ENCODE measurements at places on chromosomes 3 and 15.

- no peak for DNase-seq
Measured at GRCh38 chr15:32657198-32657883, 15.8 kb downstream of the SCG5 start.

DNA sequence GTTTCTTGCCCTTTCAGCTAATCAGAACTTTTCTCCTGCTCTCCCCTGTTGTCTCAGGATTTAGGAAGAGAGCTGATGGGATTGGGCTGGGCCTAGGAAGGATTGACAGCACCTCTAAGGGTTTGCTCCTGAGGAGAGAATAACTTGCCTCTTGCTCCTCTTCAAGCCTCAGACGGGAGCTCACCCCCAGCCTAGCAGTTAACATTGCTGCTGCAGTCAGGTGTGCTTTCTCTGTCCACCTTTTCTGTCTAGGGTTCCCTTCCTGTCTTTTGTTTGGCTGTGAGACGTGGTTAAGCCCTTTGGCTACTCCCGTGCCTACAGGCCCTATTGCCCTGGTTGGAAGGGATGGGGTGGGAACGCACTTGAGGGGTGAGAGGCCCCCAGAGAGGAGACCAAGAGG lies 20.1 kb downstream of the TMEM108 start:
- DNase-seq: no peak

DNA sequence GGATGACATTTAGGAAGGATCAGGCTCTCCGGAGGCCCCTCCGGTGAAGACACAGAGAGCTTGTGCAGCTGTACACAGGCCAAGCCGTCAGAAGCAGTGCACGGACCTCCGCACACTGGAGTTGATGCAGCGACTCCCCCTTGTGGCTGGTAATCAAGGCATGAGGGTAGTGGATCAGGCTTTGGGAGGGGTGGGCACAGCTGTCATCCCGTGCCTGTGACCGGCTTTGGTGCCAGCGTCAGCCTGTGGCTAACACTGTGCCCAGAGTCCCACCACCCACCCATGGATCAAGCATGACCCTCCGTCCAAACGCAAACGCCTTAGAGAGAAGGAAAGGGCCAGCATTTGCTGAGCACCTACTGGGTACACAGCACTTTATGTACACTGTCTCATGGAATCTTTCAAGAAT lies 8.2 kb upstream of the GRIP2 start:
- no peak for DNase-seq

- no peak for DNase-seq
Measured at GRCh38 chr15:47618241-47618640, 99.1 kb upstream of the SEMA6D start.

DNA sequence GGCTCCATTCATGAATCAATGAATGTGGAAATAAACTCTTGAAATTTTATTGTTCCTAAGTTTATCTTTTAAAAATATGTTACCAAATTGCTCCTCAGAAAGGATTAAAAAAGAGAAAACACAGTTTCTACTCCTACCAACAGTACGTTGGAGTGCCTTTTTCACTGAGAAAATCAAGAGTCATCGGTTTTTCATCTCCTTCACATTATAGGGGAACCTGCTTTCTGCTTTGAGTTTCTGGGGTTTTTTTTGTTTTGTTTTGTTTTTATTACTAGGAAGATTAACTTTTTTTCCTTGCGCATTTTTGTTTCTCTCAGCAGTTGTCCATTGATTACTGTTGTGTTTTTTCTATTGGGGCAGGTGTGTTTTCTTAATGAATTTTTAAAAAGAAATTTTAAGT lies 3.5 kb downstream of the ARL13B start:
- DNase-seq: no peak

- no peak for DNase-seq
Measured at GRCh38 chr3:127652246-127652995, 20.3 kb upstream of the ABTB1 start.

- DNase-seq: no peak
Measured at GRCh38 chr3:127062926-127063325, 80.0 kb downstream of the PLXNA1 start.

DNA sequence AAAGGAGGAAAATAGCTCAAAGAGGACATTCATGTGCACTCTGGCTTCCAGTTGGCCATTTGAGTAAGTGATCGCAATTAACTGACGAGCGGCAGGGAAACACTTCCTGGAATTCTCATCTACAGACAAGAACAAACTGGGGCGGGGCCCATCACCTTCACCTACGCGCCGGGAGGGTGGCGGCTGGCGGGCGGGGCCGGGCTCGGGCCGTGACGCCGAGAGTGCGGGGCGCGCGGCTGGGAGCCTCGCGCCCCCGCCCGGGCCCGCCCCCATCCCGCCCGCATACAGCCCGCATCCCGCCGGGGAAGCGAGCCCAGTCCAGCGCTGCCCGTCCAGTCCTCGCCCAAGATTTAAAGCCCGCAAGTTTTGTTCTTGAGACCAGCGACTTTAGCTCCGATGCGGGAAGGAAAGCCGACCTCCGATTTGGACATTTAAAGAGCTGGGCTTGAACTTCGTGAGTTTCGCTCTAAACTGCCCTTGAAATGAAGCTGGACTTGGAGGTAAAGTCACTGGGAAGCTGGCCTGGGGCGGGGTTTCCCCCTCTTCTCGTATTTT lies at the start of gene B3GNT5:
B3GNT5 (plus strand) TSS at position 281 of the 555 bp plus-strand sequence. CDS start 16,546 bp downstream, outside the sequence.
- DNase-seq: no peak

DNA sequence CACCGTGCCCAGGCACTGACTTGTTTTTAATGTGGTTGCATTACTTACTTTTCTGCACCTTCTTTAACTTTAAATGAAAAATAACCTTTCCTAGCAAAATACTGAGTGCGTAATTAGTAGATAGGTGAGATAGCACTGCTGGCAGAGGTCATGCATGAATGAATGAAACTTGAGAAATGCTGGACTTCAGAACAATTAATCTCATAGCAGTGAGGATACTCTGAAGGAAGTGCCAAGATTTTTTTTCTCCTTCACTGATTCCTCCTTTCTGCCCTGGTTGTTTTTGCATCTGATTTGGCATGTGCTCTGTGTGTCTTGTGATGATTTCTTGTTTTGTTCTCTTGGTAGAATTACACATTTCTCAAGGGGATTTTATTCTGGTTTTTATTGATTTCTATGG lies 378.9 kb downstream of the PTPRG start:
- no peak for DNase-seq

DNA sequence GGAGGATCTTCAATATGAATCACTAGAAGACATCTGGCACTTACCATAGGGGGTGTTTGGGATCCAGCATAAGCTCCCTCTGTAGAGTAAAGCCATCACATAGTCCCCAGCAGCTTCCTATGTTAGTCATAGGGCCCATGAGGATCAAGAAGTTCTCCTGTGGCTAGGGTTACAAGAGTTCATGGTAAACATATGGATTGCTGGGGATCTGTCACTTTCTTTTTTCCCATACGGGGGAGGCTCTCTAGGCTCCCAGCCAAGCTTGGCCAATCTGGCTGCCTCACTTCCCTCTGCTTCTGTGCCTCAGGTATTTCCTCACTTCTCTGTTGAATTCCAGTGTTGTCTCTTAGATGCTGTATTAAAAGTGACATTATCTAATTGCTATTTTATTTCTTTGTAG lies 597.9 kb downstream of the PDCD6IP start:
- no peak for DNase-seq

DNA sequence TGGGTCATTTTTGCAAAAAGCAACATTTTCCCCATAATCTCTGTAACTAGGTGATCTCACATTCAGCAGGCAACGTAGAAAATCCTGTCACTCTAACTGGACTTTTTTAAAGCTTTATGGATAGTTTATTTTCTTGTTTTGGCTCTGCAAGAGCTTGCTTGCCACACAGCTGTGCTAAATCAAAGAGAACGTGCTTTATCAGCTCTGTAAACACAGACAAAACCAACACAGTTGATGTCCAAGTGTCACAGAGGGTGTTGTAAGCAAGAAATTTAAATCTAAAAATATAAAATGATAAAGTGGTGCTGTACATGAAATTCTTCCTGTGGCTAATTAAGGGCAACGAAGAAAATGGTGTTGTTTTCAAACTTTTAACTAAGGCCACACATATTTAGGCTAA lies 97.5 kb upstream of the STAC start:
- no peak for DNase-seq

DNA sequence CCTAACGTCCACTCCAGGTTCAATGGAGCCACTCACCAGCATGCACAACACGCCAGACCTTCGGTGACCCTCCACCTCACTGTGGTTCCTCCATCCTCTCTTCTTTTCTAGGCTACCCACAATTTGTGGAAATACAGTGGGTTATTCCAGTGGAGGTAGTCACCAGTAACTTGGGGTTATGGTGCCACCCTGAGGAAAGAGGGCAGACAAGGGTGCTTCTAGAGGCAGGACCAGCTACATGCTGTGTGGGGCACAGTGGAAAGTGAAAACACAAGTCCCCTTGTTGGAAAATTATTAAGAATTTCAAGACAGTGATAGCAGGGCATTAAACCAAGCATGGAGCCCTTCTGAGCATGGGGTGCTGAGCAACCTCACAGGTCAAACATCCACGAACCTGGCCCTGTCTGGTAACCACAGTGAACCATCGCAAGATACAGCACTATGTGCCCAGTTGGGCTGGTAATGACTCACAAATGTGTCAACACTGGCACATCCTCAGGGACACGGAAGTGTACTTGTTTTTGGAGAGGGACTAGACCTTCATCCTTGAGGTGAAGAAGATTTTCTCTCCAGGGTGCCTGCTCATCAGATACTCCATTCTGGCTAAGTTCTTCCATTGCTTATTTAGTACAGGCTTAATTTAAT lies 166.7 kb downstream of the STT3B start:
- DNase-seq: no peak

DNA sequence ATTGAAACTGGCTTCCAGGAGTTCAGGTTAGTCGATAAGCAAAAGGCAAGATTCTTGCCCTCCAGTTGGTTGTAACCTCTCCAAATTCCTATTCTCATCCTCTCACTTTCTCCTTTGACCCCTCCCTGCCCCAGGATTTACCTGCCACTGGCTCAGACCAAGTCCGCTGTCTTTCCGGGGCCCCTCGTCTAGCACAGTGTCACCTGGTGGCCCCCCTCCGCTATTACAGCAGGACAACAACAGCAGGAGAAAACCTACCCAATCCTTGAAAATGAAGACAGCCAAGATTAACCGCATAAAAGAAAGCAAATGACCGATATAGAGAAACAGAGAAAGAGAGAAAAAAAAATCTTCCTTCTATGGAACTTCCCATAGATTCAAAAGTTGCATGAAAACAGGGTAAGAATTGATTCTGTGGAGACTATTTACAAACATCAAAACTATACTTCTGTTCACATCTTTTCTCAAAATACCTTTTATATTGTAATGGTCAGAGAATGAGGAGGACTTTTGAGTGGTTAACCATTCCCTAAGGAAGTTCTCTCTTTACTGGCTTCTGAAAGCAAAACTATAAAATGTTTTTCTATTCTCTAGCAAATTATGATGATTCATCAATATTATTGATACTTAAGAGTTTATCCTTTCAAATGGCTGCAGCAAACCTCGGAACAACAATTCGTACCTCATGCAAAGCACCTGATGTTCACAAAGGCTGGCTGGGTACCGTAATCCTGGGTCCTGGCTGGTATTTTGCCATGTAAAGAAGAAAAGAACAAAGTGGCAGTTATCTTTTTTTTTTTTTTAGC lies 10.0 kb upstream of the ST8SIA2 start:
- no peak for DNase-seq

DNA sequence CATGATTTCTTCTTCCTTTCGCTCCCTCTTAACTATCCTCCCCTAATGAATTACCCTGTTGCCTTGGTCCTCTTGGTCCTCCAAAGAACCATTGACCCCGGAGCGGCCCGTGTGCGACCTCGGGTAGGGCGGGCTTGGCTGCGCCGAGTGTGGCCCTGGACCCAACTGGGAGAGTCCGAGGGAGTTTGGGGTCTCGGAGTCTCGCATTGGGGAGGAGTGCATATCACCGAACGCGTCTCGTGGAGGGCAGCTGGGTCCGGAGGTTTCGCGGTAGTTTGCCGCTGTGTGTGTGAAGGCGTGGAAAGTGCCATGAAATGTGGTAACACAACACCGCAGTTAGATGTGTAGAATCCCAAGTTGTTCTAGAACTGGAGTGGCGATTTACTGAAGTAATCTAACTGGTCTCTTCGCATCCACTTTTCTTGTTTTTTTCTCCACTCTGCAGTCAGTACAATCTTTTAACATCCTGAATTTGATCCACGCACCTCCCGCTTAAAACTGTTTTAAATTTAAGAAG lies 363 bp downstream of the GTF2E1 start:
- no peak for DNase-seq

GRCh38 chr3:115146032-115146417 lies 1.1 kb downstream of the ZBTB20 start:
- DNase-seq: no peak

All from stimulated activated CD4-positive, alpha-beta T cell treated with anti-CD3 and anti-CD28 coated beads, Interleukin-1b, Interleukin-23, amount 100 ng/mL, for 1 hour (primary cell).